ENCODE measurements at places on chromosomes 3 and 15.

DNA sequence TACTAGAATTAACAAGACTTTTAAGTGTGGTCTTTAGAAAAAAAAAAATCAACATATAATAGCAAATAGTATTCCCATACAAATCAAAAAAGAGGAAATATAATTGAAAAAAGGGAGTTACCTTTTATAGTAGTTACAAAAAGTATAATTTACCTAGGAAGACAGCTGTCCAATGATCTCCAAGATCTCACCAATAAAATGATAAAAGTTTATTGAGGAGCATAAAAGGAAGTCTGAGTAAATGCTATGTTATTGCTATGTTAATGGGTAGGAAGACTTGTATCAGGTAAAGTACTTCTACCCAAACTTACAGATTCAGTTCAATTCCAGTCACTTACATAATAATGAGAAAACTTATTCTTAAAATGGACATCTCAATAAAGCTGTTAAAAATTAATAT, 379.0 kb upstream of the TPM1 start:
- no peak for DNase-seq

DNA sequence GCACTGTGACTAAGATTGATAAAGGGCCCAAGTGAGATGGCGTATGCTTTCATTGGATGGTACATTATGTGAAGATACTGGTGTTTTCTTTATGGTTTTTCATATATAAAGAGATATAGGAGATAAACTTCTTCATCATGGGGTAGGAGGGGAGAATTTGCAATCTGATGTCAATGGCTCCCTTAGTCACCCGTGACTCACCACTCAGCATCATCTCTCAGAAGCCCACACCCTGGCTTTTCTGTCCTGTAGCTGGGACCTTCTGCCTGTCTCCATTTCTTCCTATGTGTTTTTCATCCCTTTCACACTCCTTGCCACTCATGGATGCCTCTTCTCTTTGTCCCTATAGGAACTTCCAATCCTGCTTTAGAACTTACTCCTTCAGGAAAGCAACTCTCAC, 114.3 kb upstream of the SEMA6D start:
- peak; percentile 20 for DNase-seq

- DNase-seq = no peak
These were observed 4.8 kb upstream of the CCDC174 start for GRCh38 chr3:14646589-14647413.

- DNase-seq = no peak
These were observed 140.3 kb downstream of the TBC1D5 start for GRCh38 chr3:17602126-17602525.

DNA sequence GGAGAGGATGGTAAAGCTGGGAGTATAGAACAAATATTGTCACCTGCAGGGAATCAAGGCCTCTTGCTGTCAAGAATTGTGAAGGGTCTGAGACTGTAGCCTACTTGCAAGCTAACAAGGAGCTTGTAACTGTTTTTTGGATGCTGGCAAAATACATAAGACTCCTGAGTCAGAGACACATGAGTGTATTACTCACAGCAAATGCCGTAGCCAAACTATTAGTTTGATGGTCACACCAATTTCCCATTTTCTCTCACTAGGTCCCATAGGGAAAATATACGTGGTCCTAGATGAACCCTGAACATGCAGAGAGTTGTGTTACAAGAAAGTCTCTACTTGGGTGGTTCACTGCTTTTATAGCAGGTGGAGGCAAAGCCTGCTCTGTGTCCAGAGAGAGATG, 44.7 kb upstream of the LIPC start:
- peak; percentile 20 for DNase-seq

GRCh38 chr3:183449391-183449790, 21.0 kb upstream of the MCF2L2 start:
- DNase-seq = peak; percentile 29

- no peak for DNase-seq
These were observed 522.5 kb upstream of the AGTR1 start for GRCh38 chr3:148175214-148175613.

GRCh38 chr3:193704431-193704830, 111.4 kb downstream of the OPA1 start:
- no peak for DNase-seq

DNA sequence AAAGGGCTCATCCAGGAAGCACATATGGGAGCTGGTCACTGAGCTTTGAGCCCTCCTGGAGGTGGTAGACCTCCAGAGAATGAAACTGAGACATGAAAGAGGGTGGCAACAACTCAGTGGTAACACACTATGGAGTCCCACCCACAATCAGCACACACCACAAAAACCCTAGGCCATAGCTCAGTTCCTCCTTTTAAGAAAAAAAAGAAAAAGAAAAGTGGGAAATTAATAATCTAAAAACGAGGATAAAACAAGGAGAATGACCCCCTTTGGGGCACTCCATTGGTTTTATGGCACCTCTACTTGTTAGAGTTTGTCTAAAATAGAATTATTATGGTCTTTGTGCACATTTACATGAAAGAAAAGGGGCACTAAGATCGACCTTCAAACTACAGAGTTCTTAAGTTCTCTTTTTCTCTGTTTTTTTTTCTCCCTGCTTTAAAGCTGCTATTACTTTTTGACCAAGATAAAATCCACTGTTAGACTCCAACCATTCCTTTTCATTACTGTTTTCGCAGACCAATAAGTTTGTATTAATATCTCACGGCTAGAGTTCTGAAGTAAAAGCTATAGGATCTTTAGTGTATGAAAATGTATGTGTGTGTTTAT, 40.2 kb upstream of the ZBTB20 start:
- DNase-seq = no peak

All from Daoy (cell line).